Activated CD8-positive, alpha-beta memory T cell treated with anti-CD3 and anti-CD28 coated beads for 48 hours (primary cell): ENCODE measurements at places on chromosomes 2 and 18.

- no peak for DNase-seq
Measured at GRCh38 chr18:25737710-25738311, 352.6 kb downstream of the SS18 start.

- no peak for DNase-seq
Measured at GRCh38 chr2:159106109-159106508, 137.7 kb downstream of the TANC1 start.

- no peak for DNase-seq
Measured at GRCh38 chr2:12613137-12613835, 103.5 kb upstream of the TRIB2 start.

DNA sequence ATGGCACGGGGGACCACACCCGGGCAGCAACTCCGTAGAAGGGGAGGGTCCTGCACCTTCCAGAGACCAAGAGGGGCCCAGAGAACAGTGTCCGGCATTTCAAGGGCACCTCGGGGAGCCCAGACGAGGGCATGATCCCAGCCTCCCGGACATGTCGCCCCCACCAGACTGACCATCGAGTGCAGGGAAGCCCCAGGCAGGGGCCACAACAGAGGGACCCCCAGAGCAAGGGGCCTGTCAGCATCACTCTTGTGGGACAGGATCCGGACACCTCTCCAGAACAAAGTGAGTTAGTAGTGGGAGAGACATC lies 50.4 kb upstream of the CTDP1 start:
- DNase-seq, result no peak

- DNase-seq, result no peak
Measured at GRCh38 chr2:58508006-58508405, 266.9 kb upstream of the FANCL start.

GRCh38 chr2:172606285-172606684 lies 50.4 kb downstream of the PDK1 start:
- no peak for DNase-seq

DNA sequence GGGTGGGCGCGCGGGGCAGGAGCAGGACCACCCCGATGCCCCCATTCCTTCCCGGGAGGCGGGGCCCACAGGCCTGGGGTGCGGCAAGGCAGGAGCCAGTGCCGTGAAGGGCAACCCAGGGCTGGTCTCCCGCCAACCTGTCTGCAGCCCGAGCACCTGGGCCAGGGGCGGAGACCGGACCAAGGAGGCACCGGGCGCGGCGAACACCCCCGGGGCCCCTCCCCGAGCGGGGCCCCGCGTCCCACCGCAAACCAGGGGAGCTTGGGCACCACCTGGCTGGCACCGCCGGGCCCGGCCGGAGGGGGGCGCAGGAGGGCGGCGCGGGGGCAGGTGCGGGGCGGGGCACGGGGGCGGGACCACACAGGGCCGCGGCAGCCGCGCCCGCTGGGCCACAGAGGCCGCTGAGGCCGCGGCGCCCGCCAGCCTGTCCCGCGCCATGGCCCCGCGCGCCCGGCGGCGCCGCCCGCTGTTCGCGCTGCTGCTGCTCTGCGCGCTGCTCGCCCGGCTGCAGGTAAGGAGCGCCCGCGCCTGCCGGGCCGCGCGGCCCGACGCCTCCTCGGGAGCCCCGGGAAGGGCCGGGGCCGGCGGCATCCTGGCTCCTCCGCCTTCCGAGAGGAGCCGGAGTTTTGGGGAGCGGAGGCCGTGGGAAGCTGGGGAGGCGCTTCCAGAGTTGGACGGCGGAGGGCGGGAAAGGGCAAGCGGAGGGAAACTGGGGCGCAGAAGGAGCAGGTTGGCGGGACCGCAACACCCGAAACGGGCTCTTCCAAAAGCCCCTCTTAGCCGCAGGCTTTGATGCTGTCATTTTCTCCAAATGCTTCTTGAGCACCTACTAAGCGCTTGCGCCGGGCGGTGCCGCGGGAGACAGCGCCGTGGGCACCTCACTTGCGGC lies at the start of gene TNFRSF11A:
Gene TNFRSF11A, plus strand, starts transcription at position 394 of the 889 bp plus-strand sequence. Its CDS starts 43 bp downstream, at position 437.
- no peak for DNase-seq

GRCh38 chr2:12970861-12971260 lies 254.1 kb downstream of the TRIB2 start:
- DNase-seq, result no peak

DNA sequence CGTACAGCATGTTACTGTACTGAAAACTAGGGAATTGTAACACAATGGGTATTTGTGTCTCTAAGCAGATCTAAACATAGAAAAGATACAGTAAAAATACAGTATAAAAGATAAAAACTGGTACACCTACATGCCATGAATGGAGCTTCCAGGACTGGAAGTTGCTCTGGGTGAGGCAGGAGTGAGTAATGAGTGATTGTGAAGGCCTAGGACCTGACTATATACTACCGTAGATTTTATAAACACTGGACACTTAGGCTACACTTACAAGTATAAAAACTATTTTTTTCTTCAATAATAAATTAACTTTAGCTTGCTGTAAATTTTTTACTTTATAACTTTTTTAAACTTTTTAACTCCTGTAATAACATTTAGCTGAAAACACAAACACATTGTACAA lies 324.4 kb upstream of the TNP1 start:
- no peak for DNase-seq

DNA sequence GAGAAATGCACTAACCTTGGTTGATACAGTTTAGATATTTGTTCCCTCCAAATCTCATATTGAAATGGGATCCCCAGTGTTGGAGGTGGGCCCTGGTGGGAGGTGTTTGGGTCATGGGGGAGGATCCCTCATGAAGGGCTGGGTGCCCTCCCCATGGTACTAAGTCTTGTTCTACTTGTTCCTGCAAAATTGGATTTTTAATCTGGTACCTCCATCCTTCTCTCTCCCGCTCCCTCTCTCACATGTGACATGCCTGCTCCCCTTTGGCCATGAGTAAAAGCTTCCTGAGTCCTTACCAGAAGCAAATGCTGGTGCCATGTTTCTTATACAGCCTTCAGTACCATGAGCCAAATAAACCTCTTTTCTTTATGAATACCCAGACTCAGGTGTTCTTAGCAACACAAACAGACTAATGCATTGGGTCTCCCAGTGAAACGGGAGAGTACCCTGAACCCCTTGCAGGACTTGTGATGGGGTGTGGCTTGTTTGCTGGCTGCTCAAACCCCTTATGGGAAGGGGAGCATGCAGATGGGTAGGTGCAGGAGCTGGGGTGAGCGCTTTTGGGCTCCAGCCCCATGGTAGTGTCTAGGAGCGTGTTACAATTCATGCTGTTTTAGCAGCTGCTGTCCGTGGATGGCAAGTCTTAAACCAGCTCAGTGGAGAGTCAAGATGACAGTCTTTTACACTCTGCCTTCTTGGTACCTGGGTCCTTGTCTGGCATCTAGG lies 27.2 kb downstream of the FAHD2B start:
- no peak for DNase-seq

DNA sequence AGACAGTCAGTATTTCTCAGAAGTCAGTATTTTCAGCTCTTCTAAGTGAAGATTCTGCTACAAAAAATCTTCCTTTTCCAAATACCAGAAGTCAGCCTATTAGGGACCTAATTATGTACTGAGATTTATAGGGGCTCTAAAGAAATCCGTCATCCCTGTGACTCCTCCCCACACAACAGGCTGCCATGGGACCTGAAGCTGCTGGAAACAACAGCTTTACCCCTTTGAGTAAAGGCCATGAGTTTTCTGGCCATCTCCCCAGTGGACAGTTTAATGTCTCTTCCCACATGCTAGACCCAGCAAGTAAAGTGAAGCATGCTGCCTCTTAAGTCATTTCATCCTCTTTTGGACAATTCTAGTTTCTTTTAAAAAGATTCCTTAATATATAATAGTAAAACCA lies 255.7 kb upstream of the ACVR2A start:
- DNase-seq, result no peak

GRCh38 chr2:196259507-196260481 lies 88.4 kb upstream of the STK17B start:
- DNase-seq, result no peak
